ENCODE measurements at places on chromosomes 2 and 18.

DNA sequence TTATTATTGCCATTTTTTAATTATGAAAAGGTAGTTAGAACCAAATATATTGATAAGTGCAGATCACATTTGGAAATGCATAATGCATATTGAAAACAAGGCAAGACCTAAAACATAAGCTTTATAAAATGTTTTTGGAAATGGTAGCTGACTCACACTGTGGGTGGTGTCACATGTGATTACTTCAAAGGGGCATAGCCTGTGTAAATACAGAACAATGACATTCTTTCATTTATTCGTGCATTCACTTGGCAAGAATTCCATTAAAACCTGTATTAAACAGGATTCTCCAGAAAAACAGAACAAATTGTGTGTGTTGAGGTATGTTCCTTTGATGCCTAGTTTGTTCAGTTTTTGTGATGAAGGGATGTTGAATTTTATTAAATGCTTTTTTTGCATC is 427.3 kb upstream of the ST6GAL2 start:
- no peak for DNase-seq

- no peak for DNase-seq
These were observed 38.7 kb downstream of the NGEF start for GRCh38 chr2:232974396-232974795.

DNA sequence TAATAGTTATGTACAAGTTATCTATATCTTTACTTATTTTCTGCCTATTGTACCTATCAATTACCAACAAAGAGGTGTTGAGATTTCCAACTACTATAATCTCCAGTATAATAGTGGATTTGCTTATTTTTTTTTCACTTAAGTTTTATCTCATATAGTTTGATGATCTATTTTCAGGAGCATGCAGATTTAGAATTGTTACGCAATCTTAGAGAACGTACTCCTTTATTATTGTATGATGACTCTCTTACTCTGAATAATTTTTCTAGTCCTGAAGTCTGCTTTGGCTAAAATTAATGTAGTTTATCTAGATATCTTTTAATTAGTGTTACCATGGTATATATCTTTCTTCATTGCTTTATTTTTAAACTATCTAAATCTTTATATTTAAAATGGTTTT is 205.2 kb downstream of the SCG2 start:
- no peak for DNase-seq

- DNase-seq: no peak
These were observed 115.4 kb upstream of the CDC42EP3 start for GRCh38 chr2:37786854-37787253.

DNA sequence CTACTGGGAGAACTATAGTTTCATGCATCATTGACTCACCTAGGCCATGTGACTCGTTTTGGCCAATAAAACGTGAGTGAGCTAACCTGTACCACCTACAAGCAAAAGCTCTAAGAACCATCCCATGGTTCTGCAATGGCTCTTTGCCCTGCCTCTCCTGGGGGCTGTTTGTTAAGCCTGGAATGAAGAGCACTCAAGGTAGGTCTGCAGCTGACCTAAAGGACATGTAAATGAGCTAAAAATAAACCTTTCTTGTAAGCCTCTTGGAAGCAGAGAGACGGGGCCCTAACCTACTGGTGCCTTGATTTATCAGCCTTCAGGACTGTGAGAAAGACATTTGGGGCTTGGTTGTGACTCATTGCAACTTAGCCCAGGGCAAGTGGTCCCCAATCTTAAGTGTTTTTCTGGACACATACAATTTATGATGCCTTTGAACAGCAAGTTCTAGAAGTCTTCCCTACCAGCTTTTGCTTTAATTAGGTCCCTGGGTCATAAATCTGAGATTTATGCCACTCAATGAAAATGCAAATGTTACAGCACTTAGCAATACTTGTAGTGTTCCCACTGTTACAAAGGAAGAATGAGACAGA is 107.4 kb downstream of the OSBPL6 start:
- DNase-seq: no peak

- DNase-seq: no peak
These were observed 217.7 kb upstream of the SMAD7 start for GRCh38 chr18:49168281-49168985.

DNA sequence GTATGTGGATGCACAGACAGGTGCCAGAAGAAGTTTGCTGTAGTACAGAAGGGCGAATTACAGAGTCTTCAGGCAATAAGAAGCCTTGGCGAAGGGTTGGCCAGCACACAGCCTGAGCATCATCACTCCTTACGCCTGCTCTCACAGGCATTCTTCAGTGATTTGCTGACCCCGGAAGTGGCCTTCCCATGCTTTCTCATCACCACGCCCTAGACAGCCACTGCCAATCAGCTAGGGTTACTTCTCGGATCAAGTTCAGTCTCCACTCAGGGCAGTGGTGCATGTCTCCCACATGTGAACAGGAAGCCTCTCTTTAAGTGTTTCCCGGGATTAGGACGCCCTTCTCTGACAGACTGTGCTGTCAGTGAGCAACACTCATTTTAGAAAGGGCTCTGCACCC is 81.8 kb downstream of the C1QL2 start:
- DNase-seq: no peak

GRCh38 chr2:79453918-79454317 is 58.9 kb upstream of the CTNNA2 start:
- no peak for DNase-seq

DNA sequence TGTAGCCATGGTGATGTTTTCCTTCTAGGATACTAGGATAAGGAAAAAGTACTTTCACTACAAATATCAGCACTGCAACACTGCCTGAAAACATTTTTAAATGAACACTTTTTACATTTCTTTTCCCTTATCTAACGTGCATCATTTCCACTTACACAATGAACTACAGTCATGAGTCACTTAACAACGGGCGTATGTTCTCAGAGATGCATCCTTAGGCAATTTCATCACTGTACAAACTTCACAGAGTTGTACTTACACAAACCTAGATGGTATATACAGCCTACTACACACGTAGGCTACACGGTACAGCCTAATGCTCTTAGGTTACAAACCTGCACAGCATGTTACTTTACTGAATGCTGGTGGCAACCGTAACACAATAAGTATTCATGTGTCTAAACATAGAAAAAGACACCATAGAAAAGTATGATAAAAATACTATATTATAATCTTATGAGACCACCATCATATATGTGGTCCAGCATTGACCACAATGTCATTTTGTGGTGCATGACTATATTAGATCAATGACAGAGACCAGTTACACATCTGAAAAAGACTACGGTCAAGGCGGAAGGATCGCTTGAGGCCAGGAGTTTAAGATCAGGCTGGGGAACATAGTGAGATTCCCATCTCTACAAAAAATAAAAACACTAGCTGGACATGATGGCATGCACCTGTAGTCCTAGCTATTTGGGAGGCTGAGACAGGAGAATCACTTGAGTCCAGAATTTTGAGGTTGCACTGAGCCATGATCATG is 39.8 kb downstream of the WDR33 start:
- DNase-seq: no peak

DNA sequence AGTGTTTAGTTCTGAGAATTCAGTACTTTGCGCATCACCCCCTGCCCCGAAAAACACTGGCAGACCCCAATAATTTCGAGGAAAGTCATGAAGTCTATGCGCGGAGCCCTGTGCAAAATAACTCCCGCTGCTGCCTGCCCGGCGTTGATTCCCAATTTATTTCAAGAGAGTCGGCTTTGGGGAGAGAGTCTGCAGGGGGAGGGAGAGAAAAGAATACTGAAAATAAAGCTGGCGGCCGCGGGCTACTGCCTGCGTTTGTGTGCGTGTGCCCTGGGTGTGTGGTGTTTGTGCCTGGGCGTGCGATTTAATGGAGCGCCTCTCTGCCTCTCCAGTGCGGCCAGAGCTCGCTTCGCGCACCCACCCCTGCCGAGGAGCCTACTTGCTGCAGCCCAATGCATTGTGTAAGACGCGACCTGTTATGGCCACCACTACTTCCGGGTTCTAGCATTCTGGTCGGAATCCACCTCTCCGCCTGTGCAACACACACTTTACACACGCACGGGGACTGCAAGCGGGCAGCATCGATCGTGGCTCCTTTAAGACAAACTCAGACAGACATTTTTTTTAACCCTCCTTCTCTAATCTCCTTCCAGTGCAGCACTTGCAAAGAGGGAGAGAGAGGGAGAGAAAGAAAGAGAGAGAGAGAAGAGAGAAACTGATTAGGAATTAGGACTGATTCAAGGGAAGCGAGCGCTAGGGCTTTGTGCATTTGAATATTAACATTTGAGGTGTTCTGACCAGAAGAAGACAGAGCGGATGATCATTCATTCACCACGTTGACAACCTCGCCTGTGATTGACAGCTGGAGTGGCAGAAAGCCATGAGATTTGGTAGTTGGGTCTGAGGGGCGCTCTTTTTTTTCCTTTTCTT is at the start of gene MEIS1:
MEIS1 (plus strand) TSS at position 447 of the 870 bp plus-strand sequence. CDS start 732 bp downstream, outside the sequence.
- no peak for DNase-seq

DNA sequence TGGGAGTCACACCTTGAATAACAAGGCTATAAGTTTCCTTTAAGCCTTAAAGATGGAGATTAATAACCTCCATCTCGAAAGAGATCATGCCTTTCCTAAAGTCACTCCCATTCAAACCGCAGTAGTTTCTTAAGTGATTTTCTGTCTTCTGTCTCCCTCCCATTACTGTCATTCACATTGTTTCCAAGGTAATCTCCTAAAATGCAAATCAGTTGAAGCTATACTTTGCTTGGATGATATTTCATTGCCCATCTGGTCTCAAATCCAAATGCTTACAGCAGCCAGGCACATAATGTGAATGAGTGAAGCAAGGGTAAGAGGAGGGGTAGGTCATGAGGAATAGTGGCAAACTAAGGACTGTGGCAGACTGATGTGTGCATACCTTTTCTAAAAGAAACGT is 116.4 kb downstream of the CCDC141 start:
- DNase-seq: no peak

DNA sequence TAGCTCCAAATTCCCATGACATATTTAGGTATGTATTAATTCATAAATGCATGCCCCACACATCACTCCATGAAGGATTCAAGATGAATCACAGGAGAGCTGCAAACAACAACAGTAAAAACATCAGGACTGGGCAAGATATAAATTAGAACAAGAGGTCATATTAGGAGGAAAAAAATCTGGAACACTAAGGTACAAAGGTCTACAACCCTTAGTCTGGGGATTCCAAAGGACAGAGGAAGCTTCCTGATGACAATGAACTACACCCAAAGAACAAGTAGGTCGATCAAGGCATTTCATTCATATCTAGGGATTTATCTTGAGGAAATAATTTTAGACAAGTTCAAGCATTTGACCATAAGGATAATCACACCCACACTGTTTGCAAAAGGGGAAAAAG is 14.5 kb downstream of the VPS4B start:
- no peak for DNase-seq

- no peak for DNase-seq
These were observed 27.5 kb downstream of the CDH20 start for GRCh38 chr18:61360404-61361383.

DNA sequence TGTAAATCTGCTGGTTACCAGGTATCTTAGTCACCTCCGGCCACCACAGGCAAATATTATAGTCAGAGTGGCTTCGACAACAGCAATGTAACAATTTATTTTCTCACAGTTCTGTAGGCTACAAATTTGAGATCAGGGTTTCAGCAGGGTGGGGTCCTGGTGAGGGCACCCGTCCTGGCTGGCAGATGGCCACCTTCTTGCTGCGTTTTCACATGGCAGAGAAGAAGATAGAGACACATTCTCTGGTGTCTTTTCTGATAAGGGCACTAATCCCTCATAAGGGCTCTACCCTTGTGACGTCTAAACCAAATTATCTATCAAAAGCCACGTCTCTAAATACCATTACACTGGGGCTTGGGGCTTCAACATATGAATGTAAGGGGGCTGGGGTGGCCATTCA is 843.2 kb upstream of the FANCL start:
- DNase-seq: no peak

DNA sequence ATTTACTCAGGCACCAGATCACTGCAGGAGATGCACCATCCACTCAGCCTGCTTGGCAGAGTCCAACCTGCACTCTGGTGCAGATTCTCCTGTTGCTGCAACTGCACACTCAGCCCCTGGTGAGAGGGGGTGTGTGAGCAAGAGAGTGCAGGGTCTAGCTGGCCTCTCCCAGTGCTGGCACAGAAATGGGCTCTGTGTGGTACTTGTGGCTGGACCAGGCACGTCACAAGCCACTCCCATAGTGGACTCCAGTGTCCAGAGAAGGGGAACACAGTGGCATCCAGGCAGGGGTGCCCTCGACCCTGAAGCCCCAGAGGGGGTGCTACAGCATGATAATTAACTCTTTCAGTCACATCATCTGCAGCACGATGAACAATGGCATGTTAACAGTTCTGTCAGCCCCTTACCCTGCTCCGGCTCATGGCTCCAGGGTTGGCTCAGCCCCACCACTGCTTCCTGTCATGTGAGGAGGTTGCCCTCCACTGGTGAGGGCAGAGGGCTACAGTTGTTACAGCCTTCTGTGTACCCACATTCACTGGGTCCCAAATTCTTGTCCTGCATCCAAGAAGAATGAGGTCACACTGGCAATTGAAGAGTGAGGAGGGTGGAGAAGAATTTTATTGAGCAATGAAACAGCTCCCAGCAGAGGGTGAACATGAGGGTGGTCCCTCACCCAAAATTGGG is 135.7 kb downstream of the EVA1A start:
- DNase-seq: no peak

DNA sequence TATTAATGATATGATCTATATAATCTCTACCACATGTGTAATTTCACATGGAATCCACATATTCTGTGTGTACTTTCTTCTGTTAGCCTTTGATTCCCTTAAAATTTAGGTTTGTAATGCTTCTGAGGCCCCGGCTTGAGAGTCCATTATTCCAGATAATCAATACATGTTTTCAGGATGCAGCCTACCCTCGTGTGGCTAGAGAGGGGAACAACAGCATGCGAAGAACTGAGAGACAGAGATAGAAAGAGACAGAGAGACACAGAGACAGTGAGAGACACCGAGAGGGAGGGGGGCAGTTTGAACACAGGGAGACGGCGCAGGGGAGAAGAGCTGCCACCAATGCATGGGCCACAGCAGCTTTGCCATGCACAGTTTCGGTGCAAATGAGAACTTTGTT is 185.4 kb downstream of the SNTG2 start:
- DNase-seq: no peak

DNA sequence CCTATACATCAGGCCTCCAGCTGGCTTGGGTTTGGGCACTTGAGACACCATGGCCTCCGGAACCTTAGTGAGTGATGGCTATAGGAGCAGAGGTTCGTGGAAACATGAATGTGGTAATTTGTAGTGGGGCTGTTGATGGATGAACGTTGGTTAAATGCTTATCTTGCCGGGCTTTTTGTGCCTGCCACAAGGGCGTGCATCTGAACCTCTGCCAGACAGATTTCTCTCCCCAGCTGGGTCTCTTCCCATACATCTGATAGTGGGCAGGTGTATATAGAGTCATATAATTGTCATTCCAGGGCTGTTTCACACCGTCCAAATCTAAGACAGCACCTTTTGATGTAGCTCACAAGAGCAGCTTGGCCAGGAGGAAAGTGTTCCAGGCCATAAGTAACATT is 14.7 kb downstream of the LAMA3 start:
- no peak for DNase-seq

GRCh38 chr2:60780721-60781120 is 24.7 kb downstream of the PAPOLG start:
- DNase-seq: no peak

DNA sequence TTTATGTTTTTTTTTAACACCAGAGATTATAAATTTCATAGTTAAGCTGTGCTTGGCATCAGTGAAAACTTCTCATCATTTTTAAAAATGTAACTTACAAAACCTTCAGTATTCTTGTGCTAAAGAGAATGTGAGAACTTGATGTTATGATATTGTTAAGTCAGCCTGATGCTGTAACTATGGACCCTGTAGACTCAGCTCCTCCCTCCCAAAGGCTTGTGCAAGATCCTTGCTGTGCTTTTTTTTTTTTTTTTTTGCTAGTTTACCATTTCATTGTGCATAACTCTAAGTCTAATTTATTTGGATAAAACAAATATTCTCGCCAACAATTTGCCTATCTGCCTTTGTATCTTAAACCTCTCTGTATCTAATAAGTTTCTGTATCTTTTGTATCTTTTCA is 12.9 kb upstream of the TFPI start:
- DNase-seq: no peak
